CD4-positive, alpha-beta memory T cell (primary cell): ENCODE measurements at places on chromosomes 1 and 21.

GRCh38 chr1:78388275-78388674 lies 102.5 kb upstream of the PTGFR start:
- DNase-seq: no peak

DNA sequence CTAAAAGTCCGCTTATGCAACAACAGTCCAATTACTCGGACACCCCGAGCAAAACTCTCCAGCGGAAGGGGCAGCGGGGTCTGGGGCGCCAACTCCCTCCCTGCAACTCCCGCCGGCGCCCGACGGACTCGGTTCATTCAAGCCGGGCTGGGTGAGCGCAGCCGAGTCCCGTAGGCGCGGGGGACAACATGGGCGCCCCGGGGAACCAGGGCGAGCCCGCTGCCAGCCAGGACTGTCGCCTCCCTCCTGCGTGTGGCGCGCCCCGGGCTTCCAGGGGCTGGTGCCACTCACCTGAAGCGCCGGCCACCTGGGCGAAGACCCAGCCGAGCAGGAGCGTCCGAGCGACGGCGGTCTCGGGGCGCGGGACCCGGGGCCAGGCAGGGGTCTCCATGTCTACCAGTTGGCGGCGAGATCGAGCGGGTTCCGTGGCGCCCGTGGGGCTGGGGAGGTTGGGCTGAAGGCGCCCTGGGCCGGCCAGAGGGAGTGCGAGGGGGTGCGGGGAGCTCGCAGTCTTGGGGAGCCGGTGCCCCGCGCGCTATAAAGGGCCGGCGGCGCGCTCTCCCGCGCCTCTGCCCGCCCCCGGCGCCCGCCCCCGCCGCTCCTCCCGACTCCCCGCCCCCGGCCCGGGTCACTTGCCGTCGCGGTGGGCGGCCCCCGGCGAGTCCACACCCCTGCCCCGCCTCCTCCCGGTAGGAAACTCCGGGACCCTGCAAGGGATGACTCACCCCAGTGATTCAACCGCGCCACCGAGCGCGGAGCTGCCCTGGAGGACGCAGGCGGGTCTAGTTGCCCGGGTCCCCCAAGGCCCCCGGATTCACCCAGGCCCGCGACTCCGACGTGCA lies at the start of gene F3:
Gene F3 (minus strand): TSS at position 514 of the 842 bp plus-strand sequence. CDS start 123 bp downstream, at position 391.
- peak; percentile 8 for DNase-seq

GRCh38 chr1:206496131-206496793 lies 11.1 kb upstream of the RASSF5 start:
- DNase-seq: no peak

- no peak for DNase-seq
These were observed 505 bp downstream of the ENTREP3 start for GRCh38 chr1:155254714-155255242.
